ENCODE measurements at places on chromosomes 11 and 22.
A peak's percentile ranks its signal among the peaks of the same experiment; 100 is the strongest.

- no peak for DNase-seq
Observed at GRCh38 chr11:122128146-122128545, 12.1 kb upstream of the BLID start.

DNA sequence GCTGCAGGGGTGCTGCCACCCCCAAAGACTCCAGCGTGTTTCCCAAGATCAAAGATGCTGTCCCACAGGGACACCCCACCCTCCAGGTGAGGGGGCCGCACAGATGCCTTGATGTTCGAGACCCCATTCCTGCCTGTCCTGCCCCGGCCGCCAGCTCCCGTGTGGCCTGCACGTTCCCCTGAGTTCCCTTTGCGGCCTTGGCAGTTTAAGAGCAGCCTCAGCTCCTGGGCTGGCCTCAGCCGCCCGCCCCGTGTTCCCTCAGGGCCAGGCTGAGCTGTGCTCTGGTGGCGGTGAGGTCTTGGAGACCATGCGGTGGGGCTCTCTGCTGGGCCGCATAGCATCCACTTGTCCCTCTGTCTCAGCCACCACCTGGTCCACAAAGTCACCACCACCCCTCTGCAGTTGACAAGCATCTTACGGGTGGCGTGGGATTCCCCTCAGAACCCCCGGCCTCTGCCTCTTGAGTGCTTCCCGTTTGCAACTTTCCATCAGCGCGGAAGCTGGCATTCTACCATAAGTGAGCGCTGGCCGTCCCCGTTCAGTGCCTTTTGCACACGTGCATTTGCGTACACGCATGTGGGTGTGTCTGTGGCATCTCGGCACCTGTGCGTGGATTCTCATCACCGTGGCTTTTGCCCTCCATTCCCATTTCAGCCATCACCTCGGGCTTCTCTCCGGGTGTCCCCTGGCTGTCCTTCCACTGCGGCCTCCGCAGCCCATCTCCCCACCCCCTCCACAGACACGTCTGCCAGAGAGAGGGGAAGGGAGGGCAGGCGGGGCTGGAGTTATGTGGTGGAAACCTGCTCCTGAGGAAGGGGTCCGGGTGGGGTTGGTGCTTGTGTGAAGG lies 35.9 kb downstream of the CTTN start:
- DNase-seq = no peak

GRCh38 chr11:114774599-114775361 lies 96.5 kb downstream of the NXPE2 start:
- DNase-seq = no peak

DNA sequence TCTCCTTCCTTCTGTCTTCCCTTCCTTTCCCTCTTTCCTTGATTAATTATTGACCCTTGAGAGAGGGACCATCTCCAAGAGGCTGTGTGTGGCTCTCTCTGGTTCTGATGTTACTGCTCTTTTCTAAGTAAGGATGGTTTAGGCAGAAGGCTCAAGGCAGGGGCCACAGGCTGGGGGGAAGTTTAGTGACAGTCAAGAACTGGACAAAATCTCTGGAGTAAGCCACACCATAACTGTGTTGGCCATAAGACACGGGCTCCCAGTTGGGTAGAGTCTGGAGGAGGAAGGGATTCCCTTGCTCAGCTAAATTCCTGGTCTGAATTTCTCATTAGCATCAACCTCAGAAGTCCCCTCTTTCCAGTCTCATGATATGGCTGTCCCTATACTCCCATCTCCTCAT lies 74.7 kb downstream of the BUD13 start:
- no peak for DNase-seq

GRCh38 chr11:59053387-59053786 lies 32.7 kb upstream of the GLYATL1B start:
- peak; percentile 68 for DNase-seq

DNA sequence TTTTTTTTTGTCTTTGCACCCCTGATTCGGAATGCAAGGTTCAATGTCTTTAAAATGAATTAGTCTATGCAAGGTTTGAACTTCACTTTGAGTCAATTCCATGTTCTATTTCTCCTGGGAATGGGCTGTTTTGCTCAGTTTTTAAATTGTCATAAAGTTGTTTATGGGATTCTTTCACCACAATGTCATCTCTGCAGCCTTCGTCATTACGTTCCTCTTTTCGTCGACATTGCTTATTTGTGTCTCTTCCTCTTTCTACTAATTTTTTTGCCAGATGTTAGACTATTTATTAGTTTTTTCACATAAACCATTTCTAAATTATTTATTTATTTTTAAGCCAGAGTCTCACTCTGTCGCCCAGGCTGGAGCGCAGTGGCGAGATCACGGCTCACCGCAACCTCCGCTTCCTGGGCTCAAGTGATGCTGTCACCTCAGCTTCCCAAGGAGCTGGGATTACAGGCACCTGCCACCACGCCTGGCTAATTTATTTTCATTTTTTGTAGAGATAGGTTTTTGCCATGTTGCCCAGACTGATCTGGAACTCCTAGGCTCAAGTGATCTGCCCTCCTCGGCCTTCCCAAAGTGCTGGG lies 7.1 kb upstream of the TNNT3 start:
- no peak for DNase-seq

- DNase-seq = peak; percentile 83
Observed at GRCh38 chr11:64688534-64688982, 34.4 kb downstream of the NRXN2 start.

DNA sequence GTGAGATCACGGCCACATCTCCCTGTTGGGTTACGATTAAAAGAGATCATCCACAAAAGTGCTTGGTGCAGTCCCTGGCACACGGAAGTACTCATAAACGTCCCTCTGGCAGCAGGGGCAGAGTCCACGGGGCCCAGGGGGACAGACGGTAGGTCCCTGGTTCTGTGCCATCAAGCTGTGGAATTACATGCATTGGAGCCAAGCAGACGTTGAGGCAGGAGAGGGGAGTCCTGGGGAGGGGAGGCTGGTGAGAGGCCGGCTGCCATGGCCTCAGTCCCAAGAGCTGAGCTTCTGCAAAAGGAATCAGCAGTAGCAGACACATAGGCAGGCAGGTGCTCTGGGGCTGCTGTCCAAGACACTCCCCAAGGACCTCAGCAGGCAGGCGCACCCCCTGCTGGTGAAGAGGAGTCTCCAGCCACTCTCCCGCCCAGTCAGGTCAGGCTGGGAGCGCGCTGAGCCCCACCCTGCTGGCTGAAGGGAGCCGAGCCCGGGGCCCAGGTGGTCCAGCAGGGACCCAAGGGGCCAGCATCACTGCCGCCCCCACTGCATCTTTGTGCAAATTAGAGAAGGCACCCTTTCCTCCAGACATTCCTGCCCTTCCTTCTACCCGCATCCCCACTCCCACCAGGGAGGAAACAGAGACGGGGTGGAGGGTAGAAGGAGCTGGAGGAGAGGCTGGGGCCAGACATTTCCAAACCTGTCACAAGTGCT lies 7.6 kb upstream of the KCTD17 start:
- peak; percentile 9 for DNase-seq

GRCh38 chr11:133947321-133947756 lies 9.4 kb downstream of the IGSF9B start:
- peak; percentile 45 for DNase-seq

GRCh38 chr11:13680501-13681264 lies 12.2 kb downstream of the FAR1 start:
- DNase-seq = no peak
